ENCODE measurements at places on chromosomes 13 and 19. TPM values are rescaled to one million over a fixed set of nuclear protein-coding genes. Genes with fewer than 3 reads are reported as not detected.

EXOC3L2 gene
- total RNA-seq: 2.7 TPM

SLC46A3 gene
- 0.55 TPM for total RNA-seq

- H3K36me3 ChIP-seq: peaks cover 3% of the 10 kb centered on the region
- H3K4me1 ChIP-seq: peaks cover 44% of the 10 kb centered on the region
- no peak for DNase-seq
Observed at GRCh38 chr13:112893207-112893569, 75.8 kb upstream of the MCF2L start.

GRCh38 chr13:59337070-59337469, 826.7 kb downstream of the DIAPH3 start:
- H3K4me3 ChIP-seq: no peak overlapping the region
- H3K27ac ChIP-seq: no peak overlapping the region
- H3K4me1 ChIP-seq: no peaks in the 10 kb centered on the region
- no peak for DNase-seq
- H3K27me3 ChIP-seq: no peaks in the 10 kb centered on the region
- H3K36me3 ChIP-seq: no peaks in the 10 kb centered on the region

DNA sequence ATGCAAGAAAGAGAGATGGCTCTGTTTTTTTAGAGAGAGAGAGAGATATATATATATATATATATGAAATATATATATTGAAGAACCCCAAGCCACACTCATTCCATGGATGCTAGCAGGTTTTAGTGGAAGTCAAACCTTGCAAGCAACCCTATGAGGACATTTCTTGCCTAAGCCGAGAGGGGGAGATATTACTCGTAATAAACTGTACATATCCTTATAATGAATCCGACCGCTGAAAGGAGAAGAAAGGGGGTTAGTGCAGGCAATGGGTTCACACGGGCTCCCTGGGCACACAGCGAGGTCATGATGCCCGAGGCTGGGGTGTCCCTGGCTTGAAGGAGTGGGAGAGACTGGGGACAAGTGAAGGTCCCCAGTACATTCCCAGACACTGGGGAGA, 78.3 kb downstream of the IER2 start:
- DNase-seq: no peak
- H3K4me1 ChIP-seq: peaks cover 7% of the 10 kb centered on the region
- no peak overlapping the region for H3K4me3 ChIP-seq
- H3K36me3 ChIP-seq: no peaks in the 10 kb centered on the region
- H3K27ac ChIP-seq: no peak overlapping the region
- H3K27me3 ChIP-seq: no peaks in the 10 kb centered on the region

GRCh38 chr19:54485851-54486250, 12.8 kb upstream of the CDC42EP5 start:
- H3K4me1 ChIP-seq: peaks cover 5% of the 10 kb centered on the region
- no peak overlapping the region for H3K4me3 ChIP-seq
- H3K27me3 ChIP-seq: peaks cover 29% of the 10 kb centered on the region
